ENCODE measurements at places on chromosomes 12 and 14. TPM values are rescaled to one million over a fixed set of nuclear protein-coding genes. Genes with fewer than 3 reads are reported as not detected.
A peak's percentile ranks its signal among the peaks of the same experiment; 100 is the strongest.

- no peak overlapping the region for H3K27ac ChIP-seq
- no peak overlapping the region for H3K4me3 ChIP-seq
- H3K36me3 ChIP-seq: no peaks in the 10 kb centered on the region
- H3K27me3 ChIP-seq: no peaks in the 10 kb centered on the region
These were observed 100.4 kb downstream of the TMTC3 start for GRCh38 chr12:88242571-88242925.

DNA sequence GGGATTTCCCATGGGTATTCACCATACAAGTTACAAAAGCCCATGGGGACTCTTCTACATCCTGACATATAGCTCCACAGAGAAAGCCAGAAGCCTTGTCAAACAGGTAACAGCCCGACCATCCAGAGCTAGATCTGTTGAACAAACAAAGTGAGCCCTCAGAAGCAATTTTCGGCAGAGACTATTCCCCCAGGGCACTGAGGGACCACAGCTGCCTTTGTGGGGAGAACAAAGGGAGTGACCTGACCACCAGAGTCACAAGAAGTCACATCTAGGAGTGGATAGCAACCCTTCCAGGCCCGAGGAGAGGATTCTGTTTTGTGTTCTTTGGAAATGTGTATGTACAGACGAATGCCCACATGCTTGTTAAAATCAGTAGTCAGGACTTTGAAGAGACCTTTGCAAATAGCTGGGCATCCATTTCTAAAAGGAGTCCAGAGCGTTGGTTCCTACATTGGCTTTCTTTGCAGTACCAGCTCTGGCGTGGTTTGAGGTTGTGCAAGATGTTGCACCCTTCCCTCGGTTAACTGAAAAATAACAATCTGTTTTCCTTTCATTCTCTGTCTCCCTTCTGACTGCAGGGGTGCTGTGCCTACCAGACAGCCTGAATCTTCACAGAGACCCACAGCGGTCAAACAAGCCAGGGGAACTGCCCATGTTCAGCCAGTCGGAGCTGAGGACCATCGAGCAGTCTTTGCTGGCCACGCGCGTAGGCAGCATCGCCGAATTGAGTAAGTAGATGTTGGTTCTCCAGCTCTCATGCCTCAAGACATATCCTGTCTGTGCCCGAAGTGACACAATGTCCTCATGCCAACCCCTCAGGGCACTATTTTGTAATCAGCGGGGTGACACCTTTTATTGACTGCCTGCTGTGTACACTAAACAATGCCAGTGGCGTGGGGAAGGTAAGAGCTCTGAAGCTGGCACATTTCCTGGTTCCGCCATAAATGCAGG, 165.4 kb upstream of the PWP1 start:
- no peaks in the 10 kb centered on the region for H3K4me1 ChIP-seq
- no peaks in the 10 kb centered on the region for H3K36me3 ChIP-seq
- H3K27ac ChIP-seq: no peak overlapping the region
- DNase-seq: no peak
- H3K4me3 ChIP-seq: no peak overlapping the region

DNA sequence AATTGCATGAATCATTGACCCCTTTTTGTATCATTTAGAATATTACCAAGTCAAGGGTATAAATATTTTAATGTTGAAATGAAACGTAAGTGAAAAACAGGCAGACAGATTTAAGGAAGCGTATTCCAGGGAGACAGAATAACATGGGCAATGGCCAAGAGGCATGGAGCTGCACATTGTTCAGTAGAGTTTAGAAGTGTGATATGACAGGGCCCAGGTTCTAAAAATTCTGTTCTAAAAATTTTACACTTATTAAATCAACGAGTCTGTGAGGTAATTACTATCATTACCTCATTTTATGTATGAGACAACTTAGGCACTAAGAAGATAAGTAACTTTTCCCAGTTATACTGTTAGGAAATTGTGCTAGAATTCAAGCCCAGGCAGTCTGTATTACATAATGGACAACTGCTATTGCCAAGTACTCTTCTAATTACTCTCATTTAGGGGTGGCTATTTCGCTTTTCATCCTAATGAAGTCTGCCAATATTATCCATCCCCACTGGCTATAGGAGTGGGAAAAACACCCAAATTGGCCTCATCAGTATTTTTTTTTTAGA, 103.2 kb upstream of the NAV3 start:
- H3K4me3 ChIP-seq: no peak overlapping the region
- H3K4me1 ChIP-seq: no peaks in the 10 kb centered on the region
- H3K27me3 ChIP-seq: no peaks in the 10 kb centered on the region
- no peak for DNase-seq
- H3K27ac ChIP-seq: no peak overlapping the region
- H3K36me3 ChIP-seq: no peaks in the 10 kb centered on the region

- H3K4me1 ChIP-seq: no peaks in the 10 kb centered on the region
- no peak for DNase-seq
- H3K27me3 ChIP-seq: no peaks in the 10 kb centered on the region
These were observed 34.3 kb downstream of the SLC15A4 start for GRCh38 chr12:128789356-128789929.

DNA sequence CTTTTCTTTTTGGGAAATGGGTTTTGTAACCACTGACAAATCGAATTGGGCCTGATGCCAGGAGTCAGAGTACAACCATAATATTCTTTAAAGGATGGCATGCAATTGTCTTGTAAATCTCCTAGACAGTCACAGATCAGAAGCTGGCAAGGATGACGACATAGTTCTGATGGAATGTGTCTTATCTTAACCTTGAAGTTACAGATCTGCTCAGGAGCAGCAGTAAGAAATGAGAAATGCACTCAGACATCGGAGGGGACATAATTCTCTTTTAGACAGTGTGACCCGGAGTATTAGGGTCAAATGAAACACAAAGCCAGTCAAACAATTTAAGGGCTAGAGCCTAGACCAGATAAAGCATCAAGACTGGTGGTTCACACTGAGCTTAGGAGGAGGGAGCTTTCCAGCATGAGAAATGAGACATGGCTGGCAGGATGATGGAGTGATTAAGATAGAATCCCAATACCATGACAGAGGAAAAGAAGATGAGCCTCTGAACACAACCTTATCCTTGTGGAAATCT, 17.5 kb downstream of the CBX5 start:
- DNase-seq: no peak
- no peaks in the 10 kb centered on the region for H3K36me3 ChIP-seq
- H3K4me1 ChIP-seq: peaks cover 17% of the 10 kb centered on the region
- peak overlapping the region; percentile 25 for H3K27ac ChIP-seq
- no peak overlapping the region for H3K4me3 ChIP-seq
- no peaks in the 10 kb centered on the region for H3K27me3 ChIP-seq

PIANP gene
- polyA plus RNA-seq: 1.4 TPM

DNA sequence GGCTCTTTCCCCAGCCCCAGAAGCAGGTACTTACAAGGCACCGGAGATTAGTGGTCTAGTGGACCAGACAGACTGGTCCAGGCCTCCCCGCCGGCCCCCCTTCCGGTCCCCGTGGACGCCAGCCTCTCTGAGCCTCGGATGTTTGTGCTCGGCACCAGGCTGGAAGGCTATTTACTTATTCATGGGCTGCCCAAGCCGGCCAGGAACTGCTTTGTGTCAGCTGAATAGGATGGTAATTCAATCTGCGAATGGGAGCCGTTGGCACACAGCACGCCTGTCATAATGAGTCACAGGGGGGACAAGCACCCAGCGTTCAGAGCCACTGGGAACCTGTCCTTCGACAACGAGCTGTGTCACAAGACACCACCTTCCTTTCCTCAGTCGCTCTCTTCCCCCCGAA, 82.3 kb downstream of the RIMBP2 start:
- H3K27me3 ChIP-seq: peaks cover 7% of the 10 kb centered on the region
- no peak for DNase-seq
- H3K4me1 ChIP-seq: no peaks in the 10 kb centered on the region
- H3K4me3 ChIP-seq: no peak overlapping the region
- H3K36me3 ChIP-seq: no peaks in the 10 kb centered on the region

DNA sequence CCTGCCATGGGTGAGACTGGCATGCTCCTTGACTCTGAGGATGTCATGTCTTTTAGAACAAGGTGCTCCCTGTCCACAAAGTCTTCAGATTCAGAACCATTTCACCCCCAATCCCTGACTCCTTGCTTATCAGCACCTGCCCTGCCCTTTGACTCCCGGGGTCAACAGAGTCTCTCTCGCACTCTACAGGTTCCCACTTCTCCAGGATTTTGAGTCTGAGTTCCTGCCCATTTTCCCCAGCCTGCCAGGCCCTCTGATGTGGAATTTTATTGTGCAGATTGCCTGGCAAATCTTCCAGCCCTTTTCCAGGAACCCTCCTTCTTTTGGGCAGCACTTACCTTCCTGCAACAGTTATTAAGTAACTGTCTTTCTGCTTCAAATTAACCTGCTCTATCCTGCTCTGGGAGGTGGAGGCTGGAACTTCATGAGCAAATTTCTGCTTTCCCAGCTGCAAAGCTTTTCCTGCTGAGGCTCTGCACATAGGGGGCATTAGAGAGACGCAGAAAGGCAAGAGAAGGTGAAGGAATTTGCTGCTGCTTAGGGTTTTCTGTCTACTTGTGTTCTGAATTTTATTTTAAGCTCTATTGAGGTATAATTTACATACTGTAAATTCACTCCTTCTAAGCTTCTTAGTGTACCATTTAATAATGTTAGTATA, 259.1 kb downstream of the PCNX1 start:
- no peaks in the 10 kb centered on the region for H3K27me3 ChIP-seq
- H3K4me3 ChIP-seq: no peak overlapping the region
- no peaks in the 10 kb centered on the region for H3K36me3 ChIP-seq
- DNase-seq: peak; percentile 35
- H3K4me1 ChIP-seq: peaks cover 5% of the 10 kb centered on the region
- peak overlapping the region; percentile 47 for H3K27ac ChIP-seq

DNA sequence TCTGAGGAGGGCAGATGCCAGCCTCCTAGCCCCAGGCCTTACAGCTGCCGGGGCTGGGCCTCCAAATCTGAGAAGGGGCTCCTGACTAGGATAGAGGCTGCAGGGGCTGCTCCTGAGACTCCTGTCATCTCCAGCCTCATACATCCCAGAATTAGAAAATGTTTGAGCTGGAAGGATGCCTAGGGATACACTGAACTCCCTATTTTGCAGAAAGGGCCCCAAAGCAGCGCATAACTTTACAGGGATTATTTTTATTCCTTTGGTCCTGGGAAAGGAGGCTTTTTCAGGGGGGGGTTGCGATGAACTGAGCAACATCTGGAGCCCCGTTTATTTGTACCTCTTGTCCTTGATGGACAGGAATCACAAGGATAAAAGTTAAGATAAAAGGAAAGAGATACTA, 35.9 kb upstream of the SLC38A2 start:
- no peaks in the 10 kb centered on the region for H3K27me3 ChIP-seq
- no peak overlapping the region for H3K4me3 ChIP-seq
- no peaks in the 10 kb centered on the region for H3K36me3 ChIP-seq
- no peak for DNase-seq
- no peaks in the 10 kb centered on the region for H3K4me1 ChIP-seq

- no peak overlapping the region for H3K27ac ChIP-seq
- H3K36me3 ChIP-seq: no peaks in the 10 kb centered on the region
- DNase-seq: peak; percentile 92
- no peaks in the 10 kb centered on the region for H3K4me1 ChIP-seq
- peaks cover 8% of the 10 kb centered on the region for H3K27me3 ChIP-seq
- peak overlapping the region; percentile 3 for H3K4me3 ChIP-seq
These were observed 224.6 kb upstream of the CRY1 start for GRCh38 chr12:107317751-107318555.

OASL gene
- polyA plus RNA-seq: 0.42 TPM

DNA sequence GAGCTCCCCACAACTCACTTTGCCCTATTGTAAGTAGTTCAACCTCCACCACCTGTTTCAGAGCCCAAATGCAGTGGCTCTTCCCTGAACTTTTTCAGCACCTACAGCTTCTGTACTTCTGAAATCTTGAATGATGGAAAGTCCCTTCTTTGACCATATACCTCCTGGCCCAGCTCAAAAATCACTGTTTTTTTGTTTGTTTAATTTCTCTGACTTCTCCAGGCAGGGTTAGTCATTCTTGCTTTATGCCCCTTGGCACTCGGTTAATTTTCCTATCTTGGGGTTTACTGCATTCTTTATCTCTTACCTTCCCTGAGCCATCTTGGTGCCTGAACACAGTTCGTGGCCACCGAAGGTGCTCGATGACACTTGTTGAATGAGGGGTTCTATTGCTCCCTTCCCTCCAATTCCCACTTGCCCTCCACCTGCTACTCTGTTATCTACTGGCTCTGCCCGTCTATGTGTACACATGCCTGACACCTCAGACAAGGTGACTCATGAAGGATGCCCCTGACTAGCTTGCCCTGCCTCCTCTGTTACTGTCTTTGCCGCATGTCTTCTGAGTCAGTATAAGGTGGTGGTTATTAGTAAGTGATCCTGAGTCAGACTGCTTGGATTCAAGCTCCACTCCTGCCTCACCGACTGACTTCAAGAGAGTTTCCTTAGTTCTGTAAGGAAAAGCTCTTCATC, 4.4 kb downstream of the AMHR2 start:
- peaks cover 20% of the 10 kb centered on the region for H3K4me1 ChIP-seq
- no peak overlapping the region for H3K27ac ChIP-seq
- H3K36me3 ChIP-seq: no peaks in the 10 kb centered on the region
- no peak for DNase-seq
- H3K27me3 ChIP-seq: no peaks in the 10 kb centered on the region

AQP2 gene
- 0.31 TPM for polyA plus RNA-seq

- H3K27ac ChIP-seq: no peak overlapping the region
- no peaks in the 10 kb centered on the region for H3K27me3 ChIP-seq
- DNase-seq: no peak
- H3K4me1 ChIP-seq: no peaks in the 10 kb centered on the region
- H3K36me3 ChIP-seq: no peaks in the 10 kb centered on the region
- H3K4me3 ChIP-seq: no peak overlapping the region
These were observed 55.6 kb upstream of the ACTN1 start for GRCh38 chr14:69034612-69035262.

Data from pancreas (tissue), 10 donors.